Stimulated activated CD8-positive, alpha-beta memory T cell treated with anti-CD3 and anti-CD28 coated beads, Interleukin-15, amount 100 ng/mL, for 48 hours (primary cell): ENCODE measurements at places on chromosomes 11 and 22.

DNA sequence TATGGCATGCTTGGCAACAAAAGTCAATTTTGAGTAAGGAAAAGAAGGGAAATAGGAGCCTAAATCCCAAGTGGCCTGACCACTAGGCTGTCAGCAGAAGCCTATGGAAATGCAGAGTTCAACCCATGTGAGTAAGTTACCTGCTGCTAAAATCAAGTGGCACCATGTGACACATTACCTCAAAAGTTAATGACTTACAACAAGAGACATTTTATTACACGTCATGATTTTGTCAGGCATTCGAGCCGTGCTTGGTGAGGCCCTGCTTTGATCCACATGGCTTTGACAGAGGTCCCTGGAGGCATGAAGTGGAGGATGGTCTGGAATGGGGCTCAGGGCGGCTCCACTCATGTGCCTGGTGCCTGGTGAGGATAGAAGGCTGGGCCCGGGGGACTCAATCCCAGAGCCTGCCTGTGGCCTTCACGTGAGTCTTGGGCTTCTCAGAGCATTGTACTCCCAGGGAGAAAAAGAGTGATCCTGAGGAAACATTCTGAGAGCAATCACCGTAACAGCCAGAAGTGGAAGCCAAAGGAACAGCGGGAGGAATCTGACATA lies 339.1 kb upstream of the B3GAT1 start:
- DNase-seq = no peak

DNA sequence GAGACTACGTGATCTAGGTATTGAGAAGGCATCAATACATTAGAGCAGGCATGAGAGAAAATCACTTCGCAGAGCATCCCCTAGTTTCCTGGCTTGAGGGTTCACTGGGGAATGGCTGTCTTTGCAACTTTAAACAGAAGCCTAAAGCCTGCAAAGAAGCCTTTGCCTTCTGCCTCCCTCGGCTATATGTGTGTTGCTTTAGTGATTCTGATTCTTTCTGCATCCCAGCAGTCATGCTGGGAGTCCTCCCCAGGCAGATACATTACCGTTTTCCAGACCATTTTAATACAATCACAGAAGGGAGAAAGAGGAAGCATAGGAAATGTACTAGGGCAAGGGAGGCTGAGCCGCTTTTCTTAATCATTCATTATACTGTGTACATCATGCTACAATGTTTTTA lies 773.2 kb upstream of the LRRC4C start:
- DNase-seq = no peak

GRCh38 chr22:44347549-44347948 lies 34.8 kb upstream of the SHISAL1 start:
- no peak for DNase-seq

DNA sequence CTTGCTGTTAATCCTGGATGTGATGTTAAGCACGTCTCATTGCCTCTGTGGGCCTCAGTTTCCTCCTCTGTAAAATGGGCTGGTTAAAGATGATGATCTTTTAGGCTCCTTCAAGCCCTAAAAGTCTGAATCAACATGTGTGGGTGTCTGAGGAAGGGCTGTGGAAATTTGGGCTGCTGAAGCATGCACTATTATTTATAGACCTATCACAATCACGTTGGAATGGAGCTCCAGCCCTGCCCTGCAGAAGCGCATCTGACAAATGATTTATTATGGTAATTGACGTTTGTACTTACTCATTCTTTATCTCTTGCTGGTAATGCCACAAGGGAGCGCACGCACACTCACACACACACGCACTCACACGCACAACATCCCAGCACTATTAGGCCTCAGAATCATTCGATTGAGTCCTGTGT lies 20.4 kb downstream of the P2RX3 start:
- DNase-seq = no peak

- DNase-seq = no peak
These were observed 11.0 kb upstream of the APOL6 start for GRCh38 chr22:35637254-35637653.

- no peak for DNase-seq
These were observed 35.1 kb downstream of the APOL1 start for GRCh38 chr22:36287881-36288515.

GRCh38 chr11:9250139-9250582 lies 15.0 kb downstream of the DENND5A start:
- DNase-seq = no peak

DNA sequence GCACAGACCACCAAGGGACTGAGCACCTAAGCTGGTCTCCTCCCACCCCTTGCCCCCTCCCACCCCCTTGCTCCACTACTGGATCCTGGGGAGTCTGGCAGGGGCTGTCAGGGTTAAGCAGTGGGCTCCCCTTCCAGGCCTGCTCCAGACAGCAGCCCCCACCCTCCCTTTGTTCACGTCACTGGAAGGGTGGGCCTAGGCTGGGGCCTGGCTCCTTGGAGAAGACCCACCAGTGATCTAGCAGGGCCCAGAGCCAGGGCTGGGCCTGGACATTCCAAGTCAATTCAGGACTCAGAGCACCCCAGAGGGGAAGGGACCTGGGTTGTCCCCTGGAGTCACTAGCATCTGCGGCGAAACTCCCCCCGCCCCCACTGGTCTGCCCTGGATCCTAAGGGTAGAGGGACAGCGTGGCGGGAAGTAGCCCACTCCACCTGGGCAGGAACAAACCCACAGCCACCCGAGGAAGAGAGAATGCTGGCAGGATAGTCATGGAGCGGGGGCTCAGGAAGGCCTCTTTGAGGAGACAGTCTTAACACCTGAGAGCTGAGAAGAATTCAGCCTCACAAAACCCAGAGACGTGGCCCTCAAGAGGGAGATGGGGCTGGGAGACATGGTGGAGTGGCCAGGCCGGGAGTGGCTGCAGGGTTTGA lies 45.8 kb downstream of the IGLL1 start:
- DNase-seq = no peak

- no peak for DNase-seq
These were observed 10.6 kb downstream of the TSPAN32 start for GRCh38 chr11:2312232-2313042.

DNA sequence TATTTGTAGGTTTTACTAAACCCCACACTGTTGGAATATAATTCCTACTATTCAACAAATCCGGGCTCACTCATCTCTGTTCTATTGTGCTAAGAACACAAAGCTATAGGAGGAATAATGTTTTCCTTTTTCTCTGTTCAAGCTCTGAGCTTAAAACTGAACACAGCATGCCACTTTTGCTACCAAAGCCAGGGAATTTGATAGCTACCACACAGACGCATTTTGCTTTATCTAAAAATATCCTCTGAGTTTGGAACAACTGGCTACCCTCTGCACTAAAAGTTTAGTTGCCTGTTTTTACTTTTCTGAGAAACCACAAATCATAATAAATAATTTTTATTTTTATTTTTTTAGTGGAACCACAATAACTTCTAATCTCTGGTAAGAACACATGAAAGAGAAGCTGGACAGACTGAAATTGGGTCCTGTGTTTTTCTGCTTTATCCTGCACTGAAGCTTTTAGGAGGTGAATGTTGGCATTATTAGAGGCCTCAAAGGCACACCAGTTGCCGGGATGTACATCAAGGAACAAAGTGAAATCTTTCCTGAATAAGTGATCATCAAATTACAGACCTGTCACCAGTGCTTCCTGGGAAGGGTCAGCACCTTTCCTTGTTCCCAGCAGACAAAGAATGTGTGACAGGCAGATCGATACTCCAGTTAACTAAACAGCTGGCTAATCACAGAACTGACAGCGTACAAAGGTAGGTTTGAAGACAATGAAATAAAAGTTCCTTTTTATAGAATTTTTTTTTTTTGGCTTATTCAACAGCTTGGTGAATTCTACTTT lies 523.2 kb upstream of the TENM4 start:
- DNase-seq = no peak

DNA sequence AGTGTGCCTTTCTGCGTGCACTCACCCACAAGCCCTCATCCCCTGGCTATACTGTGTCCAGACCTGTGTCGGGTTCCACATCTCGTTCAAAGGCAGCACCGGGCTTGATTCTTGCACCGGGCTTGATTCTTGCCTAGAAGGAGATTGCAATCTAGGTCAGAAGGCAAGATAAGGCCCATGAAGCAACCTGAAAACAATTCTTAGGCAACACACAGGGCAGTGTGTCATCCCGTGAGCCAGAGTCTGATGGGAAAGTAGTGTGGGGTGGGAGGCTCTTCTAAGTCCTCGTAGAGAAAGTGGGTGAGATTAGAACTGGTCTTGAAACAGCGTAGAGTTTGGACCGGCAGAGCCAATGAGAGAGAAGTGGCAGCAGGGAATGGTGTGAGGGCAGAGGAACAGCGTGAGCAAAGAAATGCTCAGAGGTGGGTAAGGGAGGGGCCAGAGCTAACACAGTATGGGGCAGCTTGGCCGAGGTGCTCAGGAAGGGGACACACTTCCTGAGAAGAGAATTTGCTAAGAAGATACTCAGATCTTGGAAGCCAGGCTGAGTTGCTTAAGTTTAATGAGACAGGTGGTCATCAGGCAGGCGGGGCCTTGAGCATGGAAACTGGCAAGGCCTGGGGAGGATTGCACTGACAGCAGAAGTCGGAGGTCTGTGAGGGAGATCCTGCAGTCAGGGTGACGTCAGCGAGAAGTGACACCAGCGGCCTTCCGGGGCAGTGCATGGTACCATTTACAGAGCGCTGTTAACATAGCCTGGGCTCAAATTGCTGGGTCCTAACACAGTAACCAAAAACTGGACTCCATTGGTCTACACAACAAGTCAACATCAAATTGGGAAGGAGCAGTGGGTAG lies 40.7 kb upstream of the DKK3 start:
- DNase-seq = no peak

- DNase-seq = no peak
These were observed 47.6 kb downstream of the F2 start for GRCh38 chr11:46766656-46767055.

GRCh38 chr11:118126082-118126838 lies 26.4 kb downstream of the SCN4B start:
- DNase-seq = no peak

GRCh38 chr11:13939961-13940906 lies 22.3 kb upstream of the SPON1 start:
- no peak for DNase-seq

DNA sequence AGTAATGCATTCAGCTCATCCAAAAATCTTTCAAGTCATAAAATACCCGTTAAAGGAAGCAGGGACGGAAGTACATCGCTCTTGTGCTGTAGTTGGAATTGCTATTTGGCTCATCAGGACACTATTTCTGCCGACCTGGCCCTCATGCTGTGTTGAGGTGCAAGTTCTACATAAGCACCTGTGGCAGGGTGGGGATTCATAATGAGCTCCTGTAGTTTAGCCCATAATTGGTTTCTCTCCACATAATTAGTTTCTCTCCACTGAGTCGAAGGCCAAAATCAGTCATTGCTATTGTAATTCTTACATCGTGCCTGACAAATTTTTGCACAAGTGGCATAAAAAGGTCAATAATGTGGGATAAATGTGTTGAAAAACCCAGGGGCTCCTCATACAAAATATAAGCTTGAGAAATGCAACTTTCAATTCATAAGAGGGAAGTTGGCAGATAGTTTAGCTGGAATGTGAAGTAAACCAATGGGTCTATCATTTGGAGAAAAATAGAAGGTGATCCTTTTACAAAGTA lies 14.9 kb upstream of the ISX start:
- no peak for DNase-seq

DNA sequence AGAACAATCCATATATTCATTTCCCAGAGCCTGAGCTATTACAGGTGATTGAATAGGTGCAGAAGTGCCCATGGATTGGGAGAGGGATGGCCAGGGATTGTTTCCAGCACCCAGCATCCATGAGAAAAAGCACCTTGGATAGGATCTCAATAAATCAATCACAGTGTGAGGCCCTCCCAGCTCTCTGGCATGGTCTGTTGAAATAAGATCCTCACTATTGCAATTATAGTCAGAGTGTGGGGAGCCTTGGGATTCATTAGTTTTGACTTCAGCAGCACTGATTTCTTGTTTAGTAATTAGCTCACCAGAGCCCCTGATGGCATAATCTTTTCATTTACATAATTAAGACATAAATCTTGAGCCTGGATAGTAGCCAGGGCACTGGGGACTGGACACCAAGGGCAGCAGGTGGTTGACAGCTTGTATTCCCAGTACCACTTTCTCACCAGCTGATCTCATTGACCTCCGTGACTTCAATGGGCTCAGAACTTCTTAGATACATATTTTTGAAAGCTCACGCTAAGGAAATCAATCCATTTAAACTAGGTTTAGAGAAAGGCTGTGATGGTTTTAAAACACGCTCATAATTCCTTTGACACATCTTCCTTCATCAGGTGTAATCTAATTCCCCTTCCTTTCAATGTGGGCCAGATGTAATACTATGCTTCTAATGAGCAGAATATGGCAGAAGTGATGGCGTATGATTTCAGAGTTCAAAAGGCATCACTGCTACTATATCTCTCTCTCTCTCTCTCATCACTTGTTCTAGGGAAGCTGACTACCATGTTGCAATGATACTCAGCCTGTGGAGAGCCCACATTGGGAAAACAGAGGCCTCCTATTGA lies 22.1 kb upstream of the DRD2 start:
- no peak for DNase-seq

DNA sequence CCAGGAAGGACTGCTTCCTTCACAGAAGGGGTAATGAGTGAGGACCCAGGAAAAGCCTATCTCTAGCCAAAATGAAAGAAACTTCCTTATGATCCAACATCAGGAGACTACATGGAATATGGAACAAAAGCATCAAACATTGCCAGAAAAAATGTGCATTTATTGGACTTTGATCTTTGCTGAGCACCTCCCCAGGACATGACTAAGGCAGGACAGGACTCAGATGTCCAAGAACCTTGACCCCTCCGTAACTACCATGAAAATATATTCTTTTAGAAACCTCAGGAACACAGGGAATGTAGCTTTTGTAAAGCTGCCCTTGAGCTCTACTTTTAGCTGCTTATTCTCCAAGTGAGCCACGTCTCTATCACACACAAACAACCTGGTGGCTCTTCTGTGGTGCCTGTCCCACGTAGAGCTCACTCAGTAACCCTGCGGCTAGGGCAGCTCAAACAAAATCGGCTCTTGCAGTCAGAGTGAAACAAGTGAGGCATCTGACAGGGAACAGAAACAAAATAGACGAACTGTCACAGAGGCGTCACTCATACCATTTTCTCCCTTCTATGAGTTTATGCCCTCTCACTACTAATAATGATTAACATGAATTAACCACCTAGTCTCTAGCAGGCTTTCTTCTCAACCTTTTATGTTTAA lies 471.5 kb upstream of the API5 start:
- no peak for DNase-seq

GRCh38 chr11:72548463-72548862 lies 114.1 kb upstream of the CLPB start:
- DNase-seq = no peak

GRCh38 chr11:17988465-17988864 lies 24.4 kb downstream of the SERGEF start:
- no peak for DNase-seq

- DNase-seq = no peak
These were observed 621.5 kb upstream of the LUZP2 start for GRCh38 chr11:23875176-23875850.
